ENCODE measurements at places on chromosomes 16 and 17.
A peak's percentile ranks its signal among the peaks of the same experiment; 100 is the strongest.

GRCh38 chr16:51172368-51172767 lies 21.3 kb upstream of the SALL1 start:
- DNase-seq: no peak

GRCh38 chr17:76504117-76504516 lies 2.9 kb upstream of the RHBDF2 start:
- DNase-seq: peak; percentile 54

- DNase-seq: peak; percentile 97
These were observed 688 bp downstream of the FBRS start for GRCh38 chr16:30658731-30659506.

- DNase-seq: no peak
These were observed 335 bp downstream of the SLC25A35 start for GRCh38 chr17:8294814-8295316.

- DNase-seq: no peak
These were observed 225.7 kb downstream of the CPPED1 start for GRCh38 chr16:12578001-12578400.

GRCh38 chr17:59172436-59173004 lies 17.0 kb downstream of the PRR11 start:
- no peak for DNase-seq

GRCh38 chr17:47872019-47872650 lies 21.2 kb upstream of the SP6 start:
- no peak for DNase-seq

GRCh38 chr17:31533546-31534155 lies 142.2 kb downstream of the RAB11FIP4 start:
- DNase-seq: peak; percentile 91

DNA sequence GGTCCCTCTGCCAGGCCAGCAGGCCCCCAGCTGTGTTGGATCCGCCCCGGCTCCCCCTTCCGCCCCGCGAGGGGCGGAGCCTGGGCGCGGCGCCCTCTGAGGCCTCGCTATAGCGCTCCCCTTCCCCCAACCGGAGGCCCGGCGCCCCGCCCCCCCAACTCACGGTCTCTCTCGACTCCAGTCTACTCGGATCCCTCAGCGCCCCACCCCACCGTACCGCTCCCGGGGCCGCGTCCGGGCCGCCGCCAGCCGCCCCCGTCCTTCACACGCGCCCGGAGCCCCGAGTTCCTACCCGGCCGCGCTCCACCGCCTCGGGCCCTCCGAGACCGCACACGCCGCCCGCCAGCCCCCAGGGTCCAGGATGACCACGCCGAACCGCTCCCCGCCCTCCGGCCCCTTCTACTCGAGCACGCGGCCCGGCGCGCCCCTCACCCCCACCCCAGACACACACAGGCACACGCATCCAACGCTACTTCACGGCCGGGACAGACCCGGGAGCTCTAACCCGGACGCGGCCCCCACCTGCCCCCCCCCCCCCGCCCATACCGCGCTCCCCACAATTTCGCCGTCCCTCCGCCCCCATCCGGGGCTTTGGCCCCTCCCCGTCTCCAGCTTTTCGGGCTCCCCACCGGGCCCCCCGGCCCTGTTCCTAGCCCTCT lies 1.4 kb downstream of the PHF23 start:
- DNase-seq: peak; percentile 76

DNA sequence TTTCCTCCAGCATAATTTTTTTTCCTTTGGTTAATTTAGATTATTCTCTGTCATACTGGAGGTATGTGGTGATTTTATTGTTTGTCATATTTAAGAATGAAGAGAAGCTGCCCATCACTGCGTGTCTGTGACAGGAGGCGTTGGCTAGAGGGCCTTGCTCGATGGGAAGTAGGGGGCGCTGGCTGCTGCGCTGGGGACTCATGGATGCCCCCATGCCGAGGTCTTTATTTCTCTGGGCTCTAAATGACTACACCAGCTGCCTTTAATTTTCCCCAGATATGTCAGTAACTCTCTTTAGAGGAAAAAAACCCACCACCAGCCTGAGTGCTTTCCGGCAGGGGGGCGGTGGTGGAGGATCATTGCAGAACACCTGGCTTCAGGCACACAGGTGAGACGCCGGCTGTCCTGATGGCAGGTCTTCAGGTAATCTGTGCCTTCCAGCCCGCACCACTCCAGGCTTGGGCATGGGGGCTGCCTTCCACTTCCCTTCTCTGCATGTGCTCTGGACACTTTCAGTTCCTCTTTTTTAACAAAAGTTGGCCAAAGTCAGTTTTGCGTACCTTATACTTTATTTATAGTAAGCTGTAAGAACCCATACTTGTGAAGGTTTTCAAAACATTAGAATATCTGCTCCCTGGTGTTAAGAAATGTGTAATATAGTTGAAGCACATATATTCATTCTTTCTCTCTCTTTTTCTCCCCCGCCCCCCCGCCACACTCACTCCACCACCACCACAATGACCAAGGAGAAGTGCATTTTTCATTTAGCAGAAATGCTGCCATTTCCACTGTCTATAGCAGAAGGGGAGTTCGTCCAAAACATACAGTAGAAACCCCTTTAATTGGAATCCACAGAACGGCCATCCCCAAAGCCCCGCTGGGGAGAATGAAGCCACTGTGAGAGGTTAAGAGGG lies 192.7 kb downstream of the RPTOR start:
- DNase-seq: no peak

DNA sequence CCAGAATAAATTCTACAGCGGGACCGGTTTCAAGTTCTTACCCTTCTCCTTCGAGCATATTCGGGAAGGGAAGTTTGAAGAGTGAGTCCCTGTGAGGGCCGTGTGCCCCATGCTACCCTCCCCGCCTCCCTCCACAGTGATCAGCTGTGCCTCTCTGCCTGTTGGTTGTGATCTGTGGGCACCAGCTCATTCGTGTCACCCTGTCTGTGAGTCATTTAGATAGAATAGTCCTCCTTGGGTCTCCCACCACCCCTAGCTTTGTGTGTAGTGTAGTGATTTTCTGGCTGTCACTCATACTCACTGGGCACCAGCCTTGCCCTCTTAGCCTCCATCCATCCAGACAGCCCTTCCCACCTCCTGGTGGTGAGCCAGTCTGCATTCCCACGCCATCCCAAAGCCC lies 15.0 kb upstream of the NAGLU start:
- peak; percentile 33 for DNase-seq

GRCh38 chr17:4329838-4330237 lies 36.6 kb downstream of the UBE2G1 start:
- DNase-seq: peak; percentile 99

DNA sequence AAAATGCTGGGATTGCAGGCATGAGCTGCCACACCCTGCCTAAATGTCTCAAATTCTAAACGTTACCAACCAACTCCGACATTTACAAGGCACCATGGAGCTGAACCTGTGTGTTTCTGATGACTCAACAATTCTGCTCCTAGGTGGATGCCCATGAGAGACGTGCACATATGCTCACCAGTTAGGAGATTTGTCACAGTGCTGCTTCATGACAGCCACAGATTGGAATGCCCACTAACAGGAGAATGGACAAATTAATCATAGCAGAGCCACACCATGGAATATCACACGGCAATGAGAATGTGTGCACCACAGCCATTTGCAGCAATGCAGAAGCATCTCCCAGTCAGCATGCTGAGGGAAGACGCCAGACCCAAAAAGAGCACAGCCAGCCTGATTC lies 8.0 kb upstream of the KCNG4 start:
- peak; percentile 61 for DNase-seq

DNA sequence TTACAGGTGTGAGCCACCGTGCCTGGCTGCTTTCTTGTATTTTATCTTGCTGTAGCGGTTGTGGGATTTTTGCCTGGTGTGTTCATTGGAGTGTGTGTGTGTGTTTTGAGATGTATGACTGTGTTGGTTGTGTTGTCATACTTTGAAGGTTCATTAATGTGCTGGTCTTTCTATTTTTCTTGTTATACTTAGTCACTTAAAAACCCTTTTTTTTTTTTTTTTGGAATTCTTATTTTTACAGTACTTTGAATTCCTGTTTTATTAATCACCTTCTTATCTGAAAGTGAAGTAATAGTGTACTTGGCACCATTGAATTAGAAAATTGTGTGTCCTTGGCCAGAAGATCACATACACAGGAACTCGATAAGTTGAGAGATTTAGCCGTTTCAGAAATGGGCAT lies 30.2 kb downstream of the TENT4B start:
- peak; percentile 72 for DNase-seq

- DNase-seq: no peak
These were observed 48.5 kb downstream of the NSRP1 start for GRCh38 chr17:30165147-30165546.

GRCh38 chr16:23244122-23244521 lies 58.0 kb upstream of the SCNN1B start:
- no peak for DNase-seq

DNA sequence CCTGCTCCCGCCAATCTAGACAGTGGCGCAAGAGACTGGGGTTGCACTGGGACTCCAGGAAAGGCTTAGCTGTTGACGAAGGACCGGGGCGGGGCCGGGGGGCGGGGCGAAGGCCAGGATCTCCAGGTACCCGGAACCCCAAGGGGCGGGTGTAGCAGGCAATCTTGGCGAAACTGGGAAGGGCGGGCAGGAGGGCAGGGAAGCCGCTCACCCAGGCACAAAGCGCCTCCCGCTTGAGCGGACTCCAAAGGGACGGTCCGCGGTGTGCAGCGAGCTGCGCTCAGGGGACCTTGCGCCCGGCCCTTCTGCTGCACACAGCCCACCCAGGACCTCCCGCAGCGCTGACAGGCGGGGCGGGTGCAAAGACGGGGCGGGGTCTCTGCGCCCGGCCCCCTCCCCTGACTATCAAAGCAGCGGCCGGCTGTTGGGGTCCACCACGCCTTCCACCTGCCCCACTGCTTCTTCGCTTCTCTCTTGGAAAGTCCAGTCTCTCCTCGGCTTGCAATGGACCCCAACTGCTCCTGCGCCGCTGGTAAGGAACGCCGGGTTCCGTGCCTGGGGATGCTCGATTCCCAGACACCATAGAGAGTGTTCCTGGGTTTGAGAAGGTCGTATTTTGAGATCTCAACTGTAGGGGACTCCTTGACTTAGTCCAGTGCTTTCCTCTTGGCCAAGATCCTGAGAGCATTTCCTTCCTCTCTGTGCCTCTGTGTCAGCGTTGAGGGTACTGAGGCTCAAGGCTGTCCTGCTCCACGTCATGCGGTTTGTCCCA lies at the start of gene MT1F:
Gene MT1F, plus strand, starts transcription at position 405 of the 772 bp plus-strand sequence. Its CDS starts 100 bp downstream, at position 505.
- peak; percentile 56 for DNase-seq

- no peak for DNase-seq
These were observed 183.5 kb downstream of the SEC14L1 start for GRCh38 chr17:77324227-77324626.

- DNase-seq: no peak
These were observed 244.4 kb downstream of the HS3ST3B1 start for GRCh38 chr17:14545156-14545906.

DNA sequence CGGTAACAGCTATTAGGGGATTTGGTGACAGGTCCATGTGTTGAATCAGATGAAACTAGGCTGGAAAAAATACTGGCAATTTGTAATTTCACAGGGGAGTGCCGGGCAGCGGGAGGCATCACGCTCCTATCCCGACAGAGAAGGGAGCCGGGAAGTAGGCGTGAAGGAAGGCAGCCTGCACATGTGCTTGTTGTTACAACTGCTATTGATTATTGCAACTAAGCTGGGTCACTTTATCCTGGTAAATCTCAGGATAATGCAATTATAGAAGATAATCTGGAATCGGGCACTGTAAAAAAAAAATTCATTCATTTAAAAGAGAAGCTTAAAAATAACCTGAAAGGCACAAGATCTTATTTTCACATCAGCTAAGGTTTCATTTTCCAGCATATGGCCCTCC lies 180.6 kb downstream of the FOXL1 start:
- DNase-seq: no peak

- DNase-seq: no peak
These were observed 12.4 kb downstream of the CMTR2 start for GRCh38 chr16:71276589-71277334.

DNA sequence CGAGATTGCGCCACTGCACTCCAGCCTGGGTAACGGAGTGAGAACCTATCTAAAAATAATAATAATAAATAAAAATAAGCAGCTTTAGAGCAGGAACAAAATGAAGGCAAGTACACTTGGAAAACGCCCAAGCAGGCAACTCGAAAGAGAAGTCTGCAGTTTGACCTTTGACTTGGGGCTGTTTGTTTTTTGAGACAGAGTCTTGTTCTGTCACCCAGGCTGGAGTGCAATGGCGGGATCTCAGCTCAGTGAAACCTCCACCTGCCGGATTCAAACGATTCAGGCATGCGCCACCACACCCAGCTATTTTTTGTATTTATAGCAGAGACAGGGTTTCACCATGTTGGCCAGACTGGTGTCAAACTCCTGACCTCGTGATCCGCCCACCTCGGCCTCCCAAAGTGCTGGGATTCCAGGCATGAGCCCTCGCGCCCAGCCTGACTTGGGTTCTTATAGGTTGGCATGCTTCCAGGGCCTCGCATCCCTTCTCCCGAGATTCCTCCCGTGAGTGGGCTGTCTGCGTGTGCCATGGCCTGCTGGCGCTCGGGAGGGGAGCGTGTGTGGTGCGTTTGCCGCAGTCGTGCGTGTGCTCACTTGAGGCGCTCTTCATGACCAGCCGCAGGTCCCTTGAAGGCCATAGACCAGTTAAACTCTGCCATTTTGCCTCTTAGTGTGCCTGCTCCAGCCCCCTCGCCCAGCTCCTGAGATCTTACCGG lies 18.4 kb upstream of the UBE2I start:
- no peak for DNase-seq

- DNase-seq: no peak
These were observed 331.2 kb downstream of the MAF start for GRCh38 chr16:79269211-79269863.

- DNase-seq: no peak
These were observed 28.4 kb upstream of the SLC12A3 start for GRCh38 chr16:56836410-56837230.

GRCh38 chr17:7816926-7817642 lies 16.9 kb upstream of the KDM6B start:
- no peak for DNase-seq

Measured in ELR (cell line).